Stimulated activated CD8-positive, alpha-beta memory T cell treated with anti-CD3 and anti-CD28 coated beads, Interleukin-4, amount 100 ng/mL, for 1 hour (primary cell): ENCODE measurements at places on chromosomes 7 and 10.

- DNase-seq: no peak
Measured at GRCh38 chr10:5897504-5897903, 7.5 kb downstream of the FBH1 start.

DNA sequence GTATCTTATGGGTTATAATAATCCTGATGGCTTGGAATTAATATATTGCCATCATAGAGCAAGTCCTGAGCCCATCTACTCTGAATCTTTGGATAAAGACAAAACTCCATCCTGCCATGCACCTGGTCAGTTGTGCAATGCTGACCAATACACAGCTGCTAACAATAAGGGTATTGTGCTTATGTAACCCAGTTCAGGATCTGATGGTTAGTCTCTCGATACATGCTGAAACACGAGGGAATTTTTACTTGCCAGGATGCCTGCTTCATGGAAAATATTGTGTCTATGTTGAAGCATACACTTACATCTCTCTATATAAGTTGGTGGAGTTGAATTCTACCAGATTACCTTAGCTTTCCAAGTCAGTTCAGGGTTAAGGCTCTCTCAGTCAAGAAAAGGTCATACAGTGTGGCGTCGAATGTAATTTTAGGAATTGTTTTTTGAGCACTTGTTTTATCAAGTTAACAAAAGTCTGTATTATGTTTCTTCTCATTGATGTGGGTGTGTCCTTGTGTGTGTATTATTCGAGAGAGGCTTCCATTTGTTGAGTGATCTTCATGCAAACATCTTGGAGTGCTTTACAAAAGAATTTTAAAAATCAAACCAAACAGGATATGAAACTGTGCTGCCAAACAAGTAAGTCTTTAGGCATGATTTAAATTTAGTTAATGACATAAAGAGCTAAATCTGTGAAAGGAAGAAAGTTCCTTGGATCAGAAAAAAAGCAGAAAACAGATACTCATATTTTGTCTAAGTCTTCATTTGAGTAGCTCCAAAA, 449.1 kb downstream of the SUGCT start:
- DNase-seq: no peak

DNA sequence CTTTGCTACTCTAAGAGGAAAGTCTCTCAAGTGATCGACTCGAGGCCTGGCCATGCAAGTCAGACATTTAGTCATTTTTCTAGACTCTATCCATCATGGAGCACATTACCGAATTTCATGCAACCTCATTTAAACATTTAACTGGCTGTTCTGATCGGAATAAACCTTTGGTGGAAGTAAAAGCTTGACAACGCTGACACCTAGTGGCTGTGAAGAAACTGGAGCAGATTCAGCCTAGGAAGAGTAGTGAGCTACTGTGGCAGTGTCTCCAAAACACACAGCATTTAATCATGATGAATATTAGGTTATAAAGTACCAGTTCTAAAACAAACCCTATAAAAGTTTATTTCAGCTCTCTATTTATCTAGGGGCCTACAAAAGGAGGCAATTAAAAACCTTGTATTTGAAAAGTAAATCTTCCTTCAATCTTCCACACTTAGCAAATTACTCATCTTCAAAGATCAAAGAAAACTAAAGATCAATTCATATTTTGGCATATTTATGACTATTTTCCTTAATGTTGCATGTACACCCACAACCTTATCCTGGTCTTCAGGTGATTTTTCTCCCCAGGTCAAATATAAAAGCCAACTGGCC, 175.0 kb downstream of the CTNNA3 start:
- DNase-seq: no peak

DNA sequence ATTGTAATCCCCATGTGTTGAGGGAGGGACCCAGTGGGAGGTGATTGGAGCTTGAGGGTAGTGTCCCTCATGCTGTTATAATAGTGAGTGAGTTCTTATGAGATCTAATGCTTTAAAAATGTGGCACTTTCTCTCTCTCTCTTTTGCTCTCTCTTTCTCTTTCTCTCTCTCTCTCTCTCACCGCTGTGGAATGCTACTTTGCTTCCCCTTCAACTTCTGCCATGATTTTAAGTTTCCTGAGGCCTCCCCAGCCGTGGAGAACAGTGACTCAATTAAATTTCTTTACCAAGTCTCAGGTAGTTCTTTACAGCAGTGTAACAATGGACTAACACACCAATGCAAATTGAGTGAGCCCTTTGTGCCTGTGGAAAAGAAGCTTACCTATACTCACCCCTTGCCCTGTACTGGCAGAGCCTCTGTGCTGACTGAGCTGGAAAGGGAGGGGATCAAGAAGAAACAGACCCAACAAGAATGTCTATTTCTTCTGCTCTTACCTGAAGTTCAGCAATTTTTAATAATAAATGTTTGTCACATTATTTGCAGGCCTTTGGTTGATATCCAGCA, 642.5 kb upstream of the KCND2 start:
- DNase-seq: no peak

GRCh38 chr7:18109762-18110161, 82.1 kb upstream of the PRPS1L1 start:
- no peak for DNase-seq

GRCh38 chr7:78082556-78082955, 284.0 kb downstream of the PHTF2 start:
- DNase-seq: no peak

DNA sequence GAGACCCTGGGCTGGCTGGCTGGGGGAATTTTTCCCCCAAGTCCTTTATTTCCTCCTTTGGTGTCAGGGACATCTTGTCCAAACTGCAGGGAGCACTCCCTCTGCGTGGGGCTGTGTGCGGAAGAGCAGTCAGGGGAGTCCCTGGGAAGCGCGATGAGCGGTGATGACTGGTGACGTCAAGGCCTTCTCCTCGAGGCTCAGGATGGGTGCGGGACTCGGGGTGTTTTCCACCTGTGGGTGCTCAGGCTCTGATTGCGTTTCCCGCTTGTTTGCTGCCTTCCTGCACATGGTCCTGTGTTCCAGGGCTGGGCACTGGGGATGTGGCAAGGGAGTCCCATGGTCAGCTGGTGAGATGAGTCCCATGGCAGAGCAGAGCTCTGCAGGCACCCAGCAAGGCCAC, 101.2 kb downstream of the DOCK1 start:
- no peak for DNase-seq

- no peak for DNase-seq
Measured at GRCh38 chr10:15730341-15730740, 10.6 kb upstream of the ITGA8 start.

GRCh38 chr10:128927497-128928161, 539.4 kb upstream of the MGMT start:
- DNase-seq: no peak

DNA sequence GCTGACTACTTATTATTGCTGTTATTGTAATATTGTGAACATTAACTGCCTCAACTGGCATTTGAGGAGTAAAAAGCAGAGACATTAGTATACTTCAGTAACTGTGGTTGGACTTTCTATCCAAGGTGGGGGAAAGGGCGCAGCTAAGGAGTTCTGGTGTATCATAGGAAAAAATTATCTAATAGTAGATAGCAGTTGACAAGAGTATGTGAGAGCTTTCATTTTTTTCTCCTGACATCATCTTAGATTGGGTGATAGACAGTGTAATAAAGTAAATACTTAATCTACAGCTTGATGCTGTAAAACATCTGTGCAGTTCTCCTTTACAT, 68.9 kb downstream of the PHTF2 start:
- no peak for DNase-seq

- DNase-seq: no peak
Measured at GRCh38 chr7:73701357-73701995, 18.0 kb downstream of the STX1A start.
